Inflammatory macrophage treated with lipopolysaccharide for 4 hours (primary cell): ENCODE measurements at places on chromosomes 12 and 14.

DNA sequence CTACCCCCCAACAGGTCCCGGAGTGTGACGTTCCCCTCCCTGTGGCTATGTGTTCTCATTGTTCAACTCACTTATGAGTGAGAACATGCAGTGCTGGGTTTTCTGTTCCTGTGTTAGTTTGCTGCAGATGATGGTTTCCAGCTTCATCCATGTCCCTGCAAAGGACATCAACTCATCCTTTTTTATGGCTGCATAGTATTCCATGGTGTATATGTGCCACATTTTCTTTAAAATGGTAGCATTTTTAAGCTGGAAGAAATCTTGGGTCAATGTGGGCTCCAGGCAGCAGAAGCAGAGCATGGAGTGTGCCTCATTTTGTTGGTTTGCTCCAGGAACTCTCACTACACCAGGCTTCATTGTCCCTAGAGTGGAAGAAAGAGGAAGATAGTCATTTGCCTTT, 47.6 kb upstream of the ITPR2 start:
- no peak for DNase-seq

- DNase-seq, result no peak
These were observed 735.2 kb upstream of the TBX3 start for GRCh38 chr12:115419145-115419646.

DNA sequence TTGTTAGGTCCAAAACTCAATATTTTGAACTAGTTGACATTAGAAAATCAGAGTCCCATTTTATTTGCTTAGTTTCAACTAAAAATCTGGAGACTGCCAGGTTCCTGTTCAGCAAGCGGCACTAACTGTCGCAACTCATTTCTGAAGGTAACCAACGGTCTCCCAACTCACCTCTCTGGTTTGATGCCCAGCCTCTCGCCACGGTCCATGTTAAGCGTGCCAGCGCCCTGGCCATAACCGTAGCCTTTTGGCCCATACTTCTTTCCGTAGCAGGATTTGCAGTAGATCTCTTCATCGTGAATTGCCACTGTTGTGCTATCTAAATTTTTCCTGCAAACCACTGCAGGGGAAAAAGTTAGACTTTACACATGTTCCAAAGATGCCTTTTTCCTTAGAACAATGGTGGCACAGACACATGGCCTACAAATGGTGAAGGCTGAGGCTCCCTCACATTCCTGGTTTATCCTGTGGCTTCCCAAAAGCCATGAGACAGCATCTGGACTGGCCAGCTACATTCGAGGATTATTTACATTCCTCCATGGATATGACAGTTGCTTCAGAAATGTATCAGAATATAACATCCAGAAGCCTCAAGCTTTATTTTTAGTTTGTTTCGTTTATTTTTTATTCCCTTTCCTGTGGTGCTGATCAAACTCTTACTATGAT, 15.7 kb downstream of the CSRP2 start:
- no peak for DNase-seq

DNA sequence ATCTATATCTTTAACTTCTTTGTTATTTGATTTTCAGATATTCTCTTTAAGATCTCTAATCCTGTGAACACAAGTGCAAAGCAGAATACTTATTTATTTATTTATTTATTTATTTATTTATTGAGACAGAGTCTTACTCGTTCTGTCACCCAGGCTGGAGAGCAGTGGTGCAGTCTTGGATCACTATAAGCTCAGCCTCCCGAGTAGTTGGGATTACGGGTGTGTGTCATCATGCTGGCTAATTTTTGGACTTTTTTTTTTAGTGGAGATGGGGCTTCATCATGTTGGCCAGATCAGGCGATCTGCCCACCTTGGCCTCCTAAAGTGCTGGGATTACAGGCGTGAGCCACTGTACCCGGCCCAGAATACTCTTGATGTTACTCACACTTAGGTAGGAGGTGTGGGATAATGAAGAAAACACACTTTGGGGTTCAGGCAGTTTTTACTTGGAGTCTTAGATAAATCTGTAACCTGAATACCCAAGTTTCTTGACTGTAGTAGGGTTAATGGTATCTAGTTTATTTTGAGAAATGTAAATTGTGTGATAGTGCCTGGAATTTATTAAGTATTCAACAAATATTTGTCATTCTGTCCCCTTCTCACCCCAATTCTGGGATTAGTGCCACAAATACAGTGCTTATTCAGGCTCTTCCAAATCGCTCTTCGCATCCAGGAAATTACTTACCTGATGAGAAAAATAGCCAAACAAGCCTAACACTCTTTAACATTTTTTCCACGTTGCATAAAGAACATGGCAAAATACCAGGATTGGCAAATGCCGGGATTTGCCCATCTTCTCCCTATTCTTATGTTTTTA, 33.0 kb downstream of the METAP2 start:
- DNase-seq, result no peak

GRCh38 chr14:76293221-76293620, 82.7 kb upstream of the ESRRB start:
- no peak for DNase-seq

DNA sequence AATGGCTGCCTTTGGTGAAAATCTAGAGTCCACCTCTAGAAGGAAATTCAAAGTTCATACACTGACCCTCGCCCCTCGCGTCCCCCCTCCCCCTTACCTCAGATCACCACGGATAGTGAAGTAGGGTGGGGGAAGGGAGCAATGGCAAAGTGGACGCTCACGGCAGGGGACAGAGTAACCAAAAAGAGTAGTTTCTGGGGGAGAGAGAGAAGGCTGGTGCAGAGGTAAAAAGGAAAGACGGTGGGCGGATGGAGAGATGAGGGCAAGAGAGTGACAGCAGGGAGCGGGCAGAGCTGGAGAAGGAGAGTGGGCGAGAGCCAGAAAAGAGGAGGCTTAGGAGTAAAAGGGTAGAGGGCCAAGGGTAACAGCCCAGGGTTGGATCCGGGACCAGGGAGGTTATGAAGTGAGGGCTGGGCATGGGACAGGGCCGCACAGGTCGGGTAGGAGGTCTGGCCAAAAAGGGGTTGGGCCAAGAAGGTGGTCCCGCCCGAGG, 423 bp downstream of the ALDH6A1 start:
- DNase-seq, result no peak

DNA sequence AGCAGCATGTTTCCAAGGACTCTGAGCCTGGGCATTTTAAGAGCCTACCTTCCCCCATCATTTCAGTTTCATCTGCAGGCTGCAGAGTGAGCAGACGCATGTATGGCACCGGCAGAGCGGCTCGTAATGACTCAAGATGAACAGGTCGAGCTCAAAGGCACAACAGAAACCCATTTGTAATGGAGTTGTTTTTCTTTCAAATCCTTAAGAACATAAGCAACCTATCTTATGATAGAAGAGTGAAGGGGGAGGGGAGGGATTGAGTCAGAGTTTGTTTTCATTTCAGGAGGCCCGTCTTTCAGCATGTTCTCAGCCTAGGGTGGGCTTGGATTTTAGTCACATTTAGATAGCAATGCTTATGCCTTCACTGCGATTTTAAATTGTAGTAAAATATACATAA, 54.9 kb upstream of the CISTR start:
- DNase-seq, result no peak

DNA sequence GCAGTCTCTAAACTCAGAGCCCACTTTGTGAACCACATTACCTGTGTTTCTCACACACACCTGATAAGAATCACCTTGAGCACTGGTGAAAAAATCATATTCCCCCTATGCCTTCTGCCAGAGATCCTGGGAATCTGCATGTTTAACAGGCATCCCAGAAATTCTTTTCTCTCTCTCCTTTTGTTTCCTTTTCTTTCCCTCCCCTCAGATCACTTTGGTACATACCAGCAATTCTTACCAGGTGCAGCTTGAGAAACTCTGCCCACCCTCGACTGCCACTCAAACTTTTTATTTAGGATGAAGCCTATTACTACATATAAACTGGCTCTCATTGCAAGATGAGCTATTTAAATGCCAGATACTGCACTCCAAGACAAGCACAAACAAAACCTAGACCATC, 36.0 kb downstream of the HECTD4 start:
- no peak for DNase-seq

DNA sequence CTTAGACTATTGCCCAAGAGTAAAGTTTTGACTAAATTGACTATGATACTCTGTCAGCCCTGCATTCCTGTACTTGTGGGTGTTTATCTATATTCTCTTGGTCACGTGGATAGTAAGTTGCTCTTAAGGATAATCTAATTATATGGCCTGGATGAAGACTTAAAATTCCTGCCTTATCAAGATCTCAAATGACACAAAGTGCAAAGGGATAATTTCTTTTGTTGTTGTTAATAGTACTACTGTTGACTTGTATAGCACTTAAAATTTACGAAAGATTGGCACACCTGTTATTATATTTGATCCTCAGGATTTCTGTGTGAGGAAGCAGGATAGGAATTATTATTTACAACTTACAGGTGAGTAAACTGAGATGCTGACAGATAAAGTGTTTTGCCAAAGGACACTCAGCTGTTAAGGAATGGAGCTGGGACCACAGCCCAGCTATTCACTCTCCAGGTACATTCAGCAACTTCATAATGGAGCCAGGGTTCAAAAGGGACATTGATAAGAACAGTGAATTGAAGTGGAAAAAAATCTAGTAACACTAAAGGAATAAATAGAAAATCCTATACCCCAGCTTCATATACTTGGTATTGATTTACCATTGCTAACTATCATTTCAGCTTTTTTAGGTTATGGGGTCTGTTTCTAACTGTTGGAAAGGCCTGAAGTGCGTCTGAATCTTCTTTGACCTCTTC, 53.4 kb upstream of the EVL start:
- no peak for DNase-seq
